NCI-H510A treated with DMSO at 0.1 percent for 48 hours (cell line): ENCODE measurements at places on chromosomes 11 and 22.
A peak's percentile ranks its signal among the peaks of the same experiment; 100 is the strongest.

DNA sequence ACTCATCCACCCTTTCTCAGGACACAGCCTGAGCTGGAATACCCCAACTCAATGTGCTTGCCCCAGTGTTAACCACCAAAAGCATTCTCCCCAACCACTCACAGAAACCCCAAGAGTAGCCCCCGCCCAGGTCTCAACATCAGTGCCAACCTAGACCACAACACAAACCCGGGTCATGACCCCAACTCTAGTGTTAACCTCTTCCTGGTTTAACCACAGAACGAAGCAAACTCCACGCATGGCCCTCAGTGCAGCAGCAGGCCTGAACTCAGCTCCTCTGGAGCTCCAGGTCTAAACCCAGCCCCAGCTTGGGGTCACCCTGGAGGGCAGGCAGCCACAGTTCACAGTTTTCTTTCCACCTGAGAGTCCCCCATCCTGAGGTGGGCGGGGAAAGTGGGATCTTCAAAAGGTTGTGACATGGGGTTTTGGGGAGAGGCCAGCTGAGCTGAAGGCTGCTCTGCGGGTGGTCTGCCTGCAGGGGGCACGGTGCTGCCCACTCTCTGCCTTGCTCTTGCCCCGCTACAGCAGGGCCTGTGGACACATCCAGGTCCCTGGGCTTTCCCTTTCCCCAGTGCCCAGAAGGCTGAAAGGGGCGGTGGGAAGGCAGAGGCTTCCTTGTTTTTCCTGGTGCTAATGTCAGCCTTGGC lies 37.9 kb downstream of the NECTIN1 start:
- no peak for DNase-seq

DNA sequence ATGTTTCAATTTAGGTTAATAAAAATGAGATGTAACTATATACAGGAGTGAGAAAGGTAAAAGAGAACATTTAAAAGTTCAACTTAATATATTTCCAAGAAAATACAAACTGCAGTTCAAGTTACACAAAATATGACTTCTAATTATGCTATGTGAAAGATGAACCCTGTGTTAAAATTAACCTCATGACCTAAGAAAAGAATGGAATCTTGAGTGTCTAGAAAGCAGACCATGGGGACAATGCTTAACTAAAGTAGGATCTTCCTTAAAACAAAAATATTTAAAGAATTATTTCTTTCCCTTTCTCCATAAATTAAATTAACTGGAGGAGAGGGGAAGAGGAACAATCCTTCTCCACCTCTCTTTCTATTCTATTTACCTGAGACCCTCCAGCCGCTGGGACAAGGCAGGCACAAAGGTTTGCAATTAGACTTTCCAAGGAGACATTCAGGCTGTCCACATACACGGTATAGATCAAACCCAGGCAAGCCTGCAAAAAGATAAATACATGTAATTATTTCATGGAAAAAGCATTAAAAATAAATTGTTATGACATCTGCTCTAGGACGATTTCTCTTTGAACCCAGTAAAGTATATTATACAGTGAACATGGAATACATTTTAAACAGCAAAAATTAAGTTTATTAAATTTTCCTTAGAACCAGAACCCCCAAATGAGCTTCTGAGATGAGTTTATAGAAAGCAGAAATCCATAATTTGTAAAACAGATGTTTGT lies 264.5 kb downstream of the SBF2 start:
- no peak for DNase-seq

DNA sequence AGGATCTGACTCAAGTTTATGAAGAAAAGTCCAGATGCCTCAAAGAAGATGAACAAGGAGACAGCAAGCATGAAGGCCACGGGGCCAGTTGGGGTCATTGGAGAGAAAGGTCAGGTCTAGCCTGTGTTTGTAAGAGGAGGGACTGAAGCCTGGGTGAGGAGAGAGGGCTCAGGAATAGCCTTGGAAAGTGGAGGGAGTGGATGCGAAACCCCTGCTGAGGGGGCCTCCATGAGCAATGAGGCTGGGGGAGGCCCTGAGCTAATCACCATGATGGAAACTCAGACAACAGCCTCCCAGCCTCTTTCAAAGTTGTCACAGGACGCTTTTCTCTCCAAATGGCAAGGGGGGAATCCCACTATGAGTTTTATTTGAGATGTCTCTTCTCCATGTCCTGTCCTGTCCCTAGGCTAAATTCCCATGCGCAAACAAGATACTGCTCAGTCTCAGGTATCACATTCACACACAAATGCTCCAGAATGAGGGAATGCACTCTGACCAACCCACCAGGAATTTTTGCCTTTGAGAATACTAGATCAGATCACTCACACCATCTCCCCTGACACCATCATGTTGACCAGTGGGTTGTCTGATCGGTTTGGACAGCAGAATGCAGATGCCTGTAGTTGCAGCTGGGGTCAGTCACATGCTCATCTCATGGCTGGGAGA lies 51.3 kb upstream of the TOP3B start:
- no peak for DNase-seq

DNA sequence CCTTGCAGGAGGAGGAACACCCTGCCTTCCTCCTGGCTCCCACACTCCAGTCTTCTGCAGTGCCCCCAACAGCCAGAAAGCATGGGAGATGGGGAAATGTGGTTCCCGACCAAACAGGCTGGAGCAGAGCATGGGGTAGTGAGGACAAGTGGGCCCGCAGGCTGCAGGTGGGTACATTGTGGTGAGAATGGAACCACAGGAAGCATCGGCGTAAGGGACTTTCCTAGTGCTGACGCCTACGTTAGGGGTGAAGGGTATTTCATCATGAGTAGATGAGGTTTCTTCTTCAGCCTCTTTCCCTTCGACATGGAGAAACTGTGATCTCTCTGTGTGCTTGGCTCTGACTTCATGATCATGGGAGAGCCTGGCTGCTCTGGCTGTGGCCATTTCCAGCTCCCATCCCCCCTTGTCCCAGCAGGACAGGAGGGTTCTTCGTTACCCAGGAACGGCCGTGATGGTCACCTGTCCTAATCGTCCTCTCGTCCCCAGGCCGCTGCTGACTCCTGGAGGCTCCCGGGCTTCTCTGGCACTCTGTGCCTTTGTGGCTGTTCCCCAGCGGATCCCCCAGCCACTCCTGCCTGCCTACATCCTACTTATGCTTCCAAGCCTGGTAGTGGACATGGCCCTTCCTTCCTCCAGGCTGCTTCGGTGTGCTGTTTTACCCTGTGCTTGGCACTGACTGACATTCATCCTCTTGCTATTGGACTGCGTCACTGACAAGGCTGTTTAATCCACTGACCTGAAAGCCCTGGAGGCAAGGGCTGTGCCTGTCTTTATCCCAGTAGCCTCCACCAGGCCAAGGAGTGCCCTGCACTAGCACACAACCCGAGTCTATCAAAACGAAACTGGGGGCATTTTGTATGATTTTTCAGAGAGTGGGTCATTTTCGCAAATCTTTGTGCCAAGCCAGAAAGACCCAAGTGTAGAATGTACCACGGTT lies 65.2 kb upstream of the CECR2 start:
- DNase-seq, result no peak

- DNase-seq, result no peak
Observed at GRCh38 chr11:122426073-122426472, 229.4 kb upstream of the UBASH3B start.

DNA sequence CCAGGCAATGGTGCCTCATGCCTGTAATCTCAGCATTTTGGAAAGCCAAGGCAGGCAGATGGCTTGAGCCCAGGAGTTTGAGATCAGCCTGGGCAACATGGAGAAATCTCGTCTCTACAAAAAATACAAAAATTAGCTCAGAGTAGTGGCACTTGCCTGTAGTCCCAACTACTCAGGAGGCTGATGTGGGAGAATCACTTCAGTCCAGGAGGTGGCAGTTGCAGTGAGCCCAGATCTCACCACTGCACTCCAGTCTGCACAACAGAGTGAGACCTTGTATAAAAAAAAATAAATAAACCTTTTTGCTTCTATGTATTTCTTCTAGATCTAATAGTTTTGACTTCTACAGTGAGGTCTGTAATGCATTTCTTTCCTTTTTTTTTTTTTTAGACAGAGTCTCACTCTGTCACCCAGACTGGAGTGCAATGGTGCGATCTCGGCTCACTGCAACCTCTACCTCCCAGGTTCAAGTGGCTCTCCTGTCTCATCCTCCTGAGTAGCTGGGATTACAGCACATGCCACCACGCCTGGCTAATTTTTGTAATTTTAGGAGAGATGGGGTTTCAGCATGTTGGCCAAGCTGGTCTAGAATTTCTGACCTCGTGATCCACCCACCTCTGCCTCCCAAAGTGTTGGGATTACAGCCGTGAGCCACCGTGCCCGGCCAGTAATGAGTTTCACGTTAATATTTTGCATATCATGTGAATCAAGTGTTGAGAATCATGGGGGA lies 18.1 kb upstream of the RDX start:
- no peak for DNase-seq

GRCh38 chr22:33299245-33299956 lies 241.2 kb upstream of the SYN3 start:
- DNase-seq, result no peak

DNA sequence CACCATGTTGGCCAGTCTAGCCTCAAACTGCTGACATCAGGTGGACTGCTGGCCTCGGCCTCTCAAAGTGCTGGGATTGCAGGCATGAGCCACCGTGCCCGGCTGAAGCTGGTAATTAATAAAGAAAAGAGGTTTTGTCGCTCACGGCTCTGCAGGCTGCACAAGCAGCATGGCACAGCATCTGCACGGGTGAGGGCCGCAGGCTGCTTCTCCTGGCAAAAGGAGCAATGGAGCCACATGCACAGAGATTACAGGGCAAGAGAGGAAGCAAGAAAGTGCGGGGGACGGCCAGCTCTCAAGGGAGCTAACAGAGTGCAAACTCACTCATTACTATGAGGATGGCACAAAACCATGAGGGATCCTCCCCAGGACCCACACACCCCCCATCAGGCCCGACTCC lies 4.7 kb upstream of the PARVB start:
- DNase-seq, result no peak

DNA sequence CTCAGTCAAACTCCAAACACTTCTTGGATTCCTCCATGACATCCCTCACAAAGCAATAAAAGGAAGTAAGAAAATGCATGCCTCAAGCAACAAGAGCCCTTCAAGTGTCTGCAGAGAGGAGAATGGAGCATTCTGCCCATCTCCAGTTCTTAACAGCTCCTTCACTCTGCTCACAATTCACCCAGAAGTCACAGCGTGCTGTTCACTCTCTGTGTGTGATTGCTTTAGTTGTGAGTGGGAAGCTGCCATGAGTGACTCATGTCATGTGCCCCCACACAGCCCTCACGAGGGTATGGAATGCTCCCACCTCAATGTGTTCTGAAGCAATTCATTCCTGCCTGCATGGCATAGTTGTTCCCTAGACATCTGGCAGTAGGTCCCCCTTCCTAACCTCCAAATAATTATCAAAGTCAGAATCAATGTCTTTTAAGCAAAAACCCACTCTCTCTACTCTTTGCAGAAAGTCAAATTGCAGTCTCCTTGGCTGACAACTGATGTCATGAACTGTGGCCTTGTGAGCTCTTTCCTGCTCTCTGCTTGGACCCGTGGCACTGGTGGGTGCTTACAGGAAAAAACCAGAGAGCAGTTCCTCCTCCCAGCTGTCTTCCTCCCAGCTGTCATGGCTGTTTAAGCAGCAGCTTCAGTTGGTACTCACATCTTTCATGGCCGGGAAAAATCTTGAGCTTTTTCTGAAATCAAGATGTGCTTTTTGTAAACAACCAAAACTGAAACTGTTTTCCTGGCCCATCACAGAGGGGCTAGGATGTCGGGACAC lies 112.1 kb upstream of the SPON1 start:
- no peak for DNase-seq

DNA sequence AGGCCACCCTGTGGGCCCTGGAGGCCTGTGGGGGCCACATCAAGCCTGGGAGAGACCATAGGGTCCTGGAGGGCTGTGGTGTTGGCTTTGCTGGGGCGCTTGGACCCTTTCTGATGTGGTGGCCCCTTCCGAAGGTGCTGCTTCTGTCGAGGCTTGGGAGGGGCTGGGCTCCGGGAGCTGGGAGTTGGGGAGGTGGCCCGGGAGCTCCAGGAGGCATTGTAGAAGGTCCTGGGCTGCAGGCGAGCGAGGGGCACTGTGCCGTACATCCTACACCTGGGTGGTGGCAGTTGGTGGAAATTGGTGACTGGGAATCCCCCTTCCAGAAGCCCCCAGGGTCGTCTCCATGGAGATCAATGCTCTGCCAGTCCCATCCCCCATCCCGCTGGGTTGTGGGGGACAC lies 2.6 kb downstream of the PLA2G3 start:
- DNase-seq, result no peak

GRCh38 chr11:85875505-85875904 lies 20.3 kb downstream of the CCDC83 start:
- no peak for DNase-seq

DNA sequence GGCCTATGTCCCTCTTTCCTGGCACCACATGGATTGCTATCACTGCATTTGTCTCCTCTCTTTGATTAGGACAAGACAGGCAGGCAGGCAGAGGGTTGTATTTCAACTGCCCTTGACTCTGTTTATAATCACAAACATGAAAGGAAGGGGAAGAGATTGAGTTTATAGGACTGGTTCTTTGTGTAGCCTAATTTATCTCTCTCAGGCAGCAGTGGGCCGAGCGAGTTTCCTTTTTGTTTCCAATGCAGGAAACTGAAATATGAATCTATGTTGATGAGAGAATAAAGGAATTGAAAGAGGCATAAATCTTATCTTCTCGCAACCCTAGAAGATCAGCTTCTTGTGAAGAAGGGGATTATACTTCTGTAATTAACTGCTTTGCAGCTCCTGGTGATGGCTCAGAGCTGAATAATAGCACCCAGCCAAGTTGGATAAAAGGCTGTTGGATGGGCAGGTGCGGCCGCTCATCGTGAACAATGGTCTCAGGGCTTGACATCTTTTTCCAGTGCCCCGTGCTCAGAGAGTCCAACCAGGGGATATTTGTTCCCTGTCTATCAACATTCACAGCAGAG lies 80.6 kb upstream of the SYT13 start:
- no peak for DNase-seq

GRCh38 chr22:35910003-35910769 lies 118.4 kb downstream of the RBFOX2 start:
- DNase-seq, result no peak

DNA sequence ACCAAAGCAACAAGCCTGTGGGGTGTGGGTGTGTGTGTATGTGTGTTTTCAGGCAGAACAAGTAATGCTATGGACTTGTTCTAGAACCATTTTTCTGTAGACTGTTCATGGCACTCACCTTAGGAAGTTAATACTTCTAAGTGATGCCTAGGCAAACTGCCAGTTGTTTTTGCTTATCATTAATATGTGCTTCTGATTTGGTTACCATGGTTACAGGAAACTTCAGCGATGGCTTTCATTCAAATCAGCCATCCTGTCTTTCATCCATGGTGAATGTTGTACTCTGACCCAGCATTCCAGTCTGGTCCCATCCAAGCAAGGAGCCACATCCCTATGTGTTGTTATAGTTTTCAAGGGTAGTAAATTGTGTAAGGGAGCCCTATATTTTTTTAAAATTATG lies 49.8 kb upstream of the ARHGAP20 start:
- DNase-seq, result no peak

- DNase-seq, result peak; percentile 54
Observed at GRCh38 chr11:67373648-67374570, 511 bp upstream of the CLCF1 start.

- no peak for DNase-seq
Observed at GRCh38 chr11:71336996-71337754, 84.8 kb upstream of the SHANK2 start.
